ENCODE measurements at places on chromosomes 3 and 15.
A peak's percentile ranks its signal among the peaks of the same experiment; 100 is the strongest.

DNA sequence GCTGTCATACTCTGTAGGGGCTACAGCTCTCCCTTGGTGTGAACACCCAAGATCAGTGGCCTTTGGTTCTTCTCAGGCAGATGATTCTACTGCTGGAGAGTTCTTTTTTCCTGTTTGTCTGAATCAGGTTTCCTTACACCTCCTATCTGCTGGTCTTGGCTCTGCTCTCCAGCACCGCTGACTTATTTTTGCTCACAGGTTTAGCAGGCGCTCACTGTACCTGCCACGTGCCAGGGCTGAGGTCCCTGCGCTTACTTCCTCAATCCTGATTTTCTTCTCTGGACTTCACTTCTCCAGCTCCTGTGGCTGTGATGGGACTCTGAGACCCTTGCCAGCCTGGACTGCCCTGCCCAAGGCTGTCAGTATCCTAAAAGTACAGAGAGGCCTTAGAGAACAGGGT lies 9.5 kb downstream of the BSN start:
- no peak for DNase-seq

DNA sequence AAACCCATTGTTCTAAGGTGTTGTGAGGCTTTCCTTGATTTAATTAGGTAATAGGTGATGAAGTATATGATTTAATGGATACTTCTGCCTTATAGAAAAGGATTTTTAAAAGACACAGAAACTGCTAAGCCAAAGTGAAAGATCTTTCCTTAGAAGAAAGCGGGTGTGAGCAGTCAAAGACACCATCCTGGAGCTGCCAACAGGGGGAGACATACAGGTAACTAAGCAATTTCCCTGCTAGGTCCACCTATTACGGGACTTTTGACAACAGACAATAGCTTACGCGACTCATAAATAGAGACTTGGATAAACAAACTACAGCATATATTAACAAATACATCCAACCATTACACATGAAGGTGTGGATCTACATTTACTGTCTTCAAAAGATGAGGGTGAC lies 669.5 kb downstream of the SQOR start:
- DNase-seq, result peak; percentile 4

GRCh38 chr15:66646799-66647198 lies 55.2 kb upstream of the SMAD6 start:
- DNase-seq, result no peak

DNA sequence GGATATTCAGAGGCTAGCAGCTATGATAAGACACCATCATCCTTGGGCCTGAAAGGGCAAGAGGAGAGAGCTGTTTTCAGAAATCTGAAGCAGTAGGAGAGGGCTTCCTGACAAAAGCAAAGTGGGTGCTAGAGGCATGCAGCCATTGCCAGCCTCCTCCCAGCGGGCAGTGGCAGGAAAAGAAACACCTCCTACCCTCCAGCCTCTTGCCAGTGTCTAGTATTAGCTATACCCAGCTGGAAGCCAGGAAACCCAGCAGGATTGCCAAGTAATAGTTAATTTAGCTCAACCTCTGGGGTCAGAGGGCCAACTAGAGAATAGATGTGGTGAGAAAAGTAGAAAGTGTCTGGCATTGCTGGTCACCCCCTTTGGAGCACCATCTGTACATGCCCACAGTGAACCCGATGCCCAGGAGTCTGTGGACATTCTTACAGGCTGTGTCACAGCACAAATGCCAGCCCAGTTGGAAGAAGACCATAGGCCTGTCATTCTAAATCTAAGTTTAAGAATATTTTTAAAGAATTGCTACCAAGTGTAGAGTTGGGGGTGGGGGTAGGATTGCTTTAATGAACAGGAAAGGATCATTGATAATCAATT lies 85.3 kb downstream of the HCN4 start:
- DNase-seq, result no peak

DNA sequence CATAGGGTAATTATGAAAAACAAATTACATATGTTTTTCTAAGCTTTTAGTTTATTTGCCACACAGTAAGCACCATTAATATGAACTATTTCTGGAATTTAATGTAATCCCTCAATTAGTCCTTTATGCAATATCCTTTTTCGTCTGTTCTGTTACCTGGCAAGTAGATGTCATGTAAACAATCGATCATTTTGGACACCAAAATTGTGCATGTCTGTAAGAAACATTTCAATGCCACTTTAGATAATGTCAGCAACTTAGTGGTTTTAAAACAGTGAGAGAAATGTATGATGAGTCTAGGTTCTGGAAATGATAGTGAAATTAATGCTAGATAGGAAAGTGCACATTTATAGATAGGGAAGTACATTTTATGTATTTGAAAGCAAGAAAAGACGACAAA lies 986.6 kb downstream of the ZPLD1 start:
- no peak for DNase-seq

- peak; percentile 95 for DNase-seq
These were observed 10.9 kb downstream of the CCR5AS start for GRCh38 chr3:46395766-46396530.

Data from suppressor macrophage treated with lipopolysaccharide for 4 hours (primary cell).